A172 (cell line): ENCODE measurements at places on chromosomes 1 and 21. TPM values are rescaled to one million over a fixed set of nuclear protein-coding genes. Genes with fewer than 3 reads are reported as not detected.

FCAMR gene
- total RNA-seq: not detected in 2 replicates

MATN1 gene
- not detected in 2 replicates for total RNA-seq

CFHR4 gene
- not detected in 2 replicates for total RNA-seq

WDR47 gene
- 19.5 and 29.4 TPM in 2 replicates for total RNA-seq

RHD gene
- not detected in 2 replicates for total RNA-seq

TIAM1 gene
- 6.4 and 7.0 TPM in 2 replicates for total RNA-seq

CRNN gene
- total RNA-seq: not detected in 2 replicates

ODF2L gene
- 17.1 and 19.6 TPM in 2 replicates for total RNA-seq

CCDC24 gene
- total RNA-seq: 8.8 and 13.9 TPM in 2 replicates
